ENCODE measurements at places on chromosomes 11 and 22.

DNA sequence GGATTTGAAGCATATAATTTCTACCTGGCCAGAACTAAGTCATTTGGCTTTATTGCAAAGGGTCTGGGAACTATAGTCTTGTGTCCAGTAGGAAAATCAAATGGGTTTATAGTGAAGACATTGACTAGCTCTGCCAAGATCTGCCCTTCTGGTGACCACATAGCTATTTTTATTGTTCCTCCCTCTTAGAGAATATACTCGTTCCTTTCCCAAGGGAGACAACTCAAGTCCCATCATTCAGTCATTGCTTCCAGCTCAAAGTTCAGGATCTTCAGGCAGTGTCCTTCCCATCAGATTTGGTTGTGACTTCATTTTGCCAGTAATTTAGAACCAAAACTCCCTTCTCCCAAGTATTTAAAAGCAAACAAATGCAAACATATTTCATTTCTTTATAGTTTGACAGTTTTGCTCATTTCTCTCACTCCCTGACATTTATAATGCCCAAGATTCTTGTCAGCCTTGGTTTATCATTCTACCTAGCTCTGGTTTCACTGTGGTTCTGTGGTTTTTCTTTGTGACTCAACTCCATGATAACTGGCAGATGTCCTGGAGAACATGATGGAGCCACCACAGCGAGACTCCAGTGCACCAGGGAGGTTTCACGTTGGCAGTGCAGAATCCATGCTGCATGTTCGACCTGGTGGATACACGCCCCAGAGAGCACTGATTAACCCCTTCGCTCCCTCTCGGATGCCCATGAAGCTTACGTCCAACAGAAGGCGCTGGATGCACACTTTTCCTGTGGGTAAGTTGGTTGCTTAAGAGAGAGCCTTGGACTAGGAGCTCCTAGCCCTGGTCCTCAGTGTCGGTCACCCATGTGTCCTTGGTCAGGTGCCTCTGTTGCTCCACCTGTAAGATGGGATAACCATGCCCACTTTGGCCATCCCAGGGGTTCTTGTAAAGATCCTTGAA, 64.9 kb downstream of the DEPDC5 start:
- H3K27me3 ChIP-seq, result no peaks in the 10 kb centered on the region
- no peaks in the 10 kb centered on the region for H3K4me1 ChIP-seq
- peaks cover 45% of the 10 kb centered on the region for H3K36me3 ChIP-seq

GRCh38 chr22:17824457-17824856, 50.2 kb upstream of the BID start:
- no peaks in the 10 kb centered on the region for H3K27me3 ChIP-seq
- no peak for DNase-seq
- no peaks in the 10 kb centered on the region for H3K4me1 ChIP-seq
- H3K36me3 ChIP-seq, result peaks cover 7% of the 10 kb centered on the region

DNA sequence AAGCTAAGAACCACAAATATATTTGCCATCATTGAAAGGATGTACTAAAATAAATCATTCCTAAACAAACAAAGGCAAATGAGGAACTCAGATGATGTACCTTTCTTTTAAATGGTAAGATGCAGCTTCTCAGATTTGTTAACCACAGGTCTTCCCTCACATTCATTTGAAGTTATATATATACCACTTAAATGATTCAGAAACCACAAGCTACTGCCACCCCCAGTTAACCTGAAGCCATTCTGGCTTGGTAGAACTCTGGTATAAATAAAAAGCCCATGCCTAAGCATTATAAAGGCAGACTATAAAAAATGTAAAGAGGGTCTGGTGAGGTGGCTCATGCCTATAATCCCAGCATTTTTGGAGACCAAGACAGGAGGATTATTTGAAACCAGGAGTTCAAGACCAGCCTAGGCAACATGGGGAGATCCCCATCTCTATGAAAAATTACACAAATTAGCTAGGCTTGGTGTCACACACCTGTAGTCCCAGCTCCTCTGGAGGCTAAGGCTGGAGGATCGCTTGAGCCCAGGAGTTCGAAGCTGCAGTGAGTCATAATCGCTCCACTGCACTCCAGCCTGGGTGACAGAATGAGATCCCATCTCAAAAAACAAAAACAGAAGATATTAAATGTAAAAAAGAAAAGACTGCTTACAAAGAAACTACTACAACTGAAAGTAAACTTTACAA, 1185.3 kb downstream of the JRKL start:
- DNase-seq, result no peak
- H3K27me3 ChIP-seq, result no peaks in the 10 kb centered on the region
- H3K36me3 ChIP-seq, result no peaks in the 10 kb centered on the region
- H3K27ac ChIP-seq, result no peak overlapping the region
- no peaks in the 10 kb centered on the region for H3K4me1 ChIP-seq

GRCh38 chr11:13290221-13290980, 12.8 kb downstream of the BMAL1 start:
- no peaks in the 10 kb centered on the region for H3K36me3 ChIP-seq
- H3K27me3 ChIP-seq, result peaks cover 23% of the 10 kb centered on the region
- DNase-seq, result no peak
- H3K27ac ChIP-seq, result no peak overlapping the region
- H3K4me3 ChIP-seq, result no peak overlapping the region
- no peaks in the 10 kb centered on the region for H3K4me1 ChIP-seq

GRCh38 chr11:126378763-126379162, 23.3 kb downstream of the ST3GAL4 start:
- peaks cover 21% of the 10 kb centered on the region for H3K4me1 ChIP-seq
- H3K4me3 ChIP-seq, result no peak overlapping the region
- no peak for DNase-seq
- H3K27me3 ChIP-seq, result no peaks in the 10 kb centered on the region
- no peak overlapping the region for H3K27ac ChIP-seq

DNA sequence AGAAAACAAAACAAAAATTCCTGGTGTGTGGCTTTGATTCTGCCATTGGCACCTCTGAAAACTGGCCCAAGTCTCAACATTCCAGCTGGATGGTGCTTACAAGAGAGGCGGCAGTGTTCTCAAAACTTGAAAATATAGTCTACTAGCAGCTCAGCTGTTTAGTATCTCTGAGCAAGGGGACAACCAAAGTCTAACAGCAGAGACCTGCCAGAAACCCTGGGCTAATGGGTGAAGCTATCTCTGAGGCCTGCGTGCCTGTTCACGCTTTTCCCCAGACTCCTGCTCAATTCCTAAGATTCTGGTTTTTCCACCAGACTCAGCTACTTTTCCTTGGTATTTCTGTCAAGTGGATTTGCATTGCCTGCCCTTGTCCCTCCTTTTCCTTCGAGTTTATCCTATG, 17.9 kb downstream of the TMEM218 start:
- no peak overlapping the region for H3K27ac ChIP-seq
- peaks cover 11% of the 10 kb centered on the region for H3K4me1 ChIP-seq
- no peaks in the 10 kb centered on the region for H3K27me3 ChIP-seq
- no peak for DNase-seq
- peaks cover 9% of the 10 kb centered on the region for H3K36me3 ChIP-seq
- H3K4me3 ChIP-seq, result no peak overlapping the region

DNA sequence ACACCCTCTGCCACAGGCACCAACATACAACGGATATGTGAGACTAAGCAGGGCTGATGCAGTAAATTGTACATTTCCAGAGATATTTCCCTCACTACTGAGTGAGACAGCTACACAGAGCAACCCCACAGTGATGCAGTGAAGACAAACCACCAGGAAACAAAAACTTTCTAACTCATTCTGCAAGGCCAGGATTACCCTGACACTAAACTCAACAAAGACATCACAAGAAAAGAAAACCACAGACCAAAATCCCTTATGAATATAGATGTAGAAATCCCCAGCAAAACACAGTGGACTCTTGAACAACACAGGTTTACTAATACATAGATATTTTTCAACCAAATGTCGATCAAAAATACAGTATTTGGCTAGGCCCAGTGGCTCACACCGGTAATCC, 1.5 kb upstream of the SLC7A4 start:
- peaks cover 32% of the 10 kb centered on the region for H3K4me1 ChIP-seq
- DNase-seq, result no peak
- peak overlapping the region; percentile 24 for H3K27ac ChIP-seq
- peaks cover 6% of the 10 kb centered on the region for H3K27me3 ChIP-seq
- H3K36me3 ChIP-seq, result no peaks in the 10 kb centered on the region

DNA sequence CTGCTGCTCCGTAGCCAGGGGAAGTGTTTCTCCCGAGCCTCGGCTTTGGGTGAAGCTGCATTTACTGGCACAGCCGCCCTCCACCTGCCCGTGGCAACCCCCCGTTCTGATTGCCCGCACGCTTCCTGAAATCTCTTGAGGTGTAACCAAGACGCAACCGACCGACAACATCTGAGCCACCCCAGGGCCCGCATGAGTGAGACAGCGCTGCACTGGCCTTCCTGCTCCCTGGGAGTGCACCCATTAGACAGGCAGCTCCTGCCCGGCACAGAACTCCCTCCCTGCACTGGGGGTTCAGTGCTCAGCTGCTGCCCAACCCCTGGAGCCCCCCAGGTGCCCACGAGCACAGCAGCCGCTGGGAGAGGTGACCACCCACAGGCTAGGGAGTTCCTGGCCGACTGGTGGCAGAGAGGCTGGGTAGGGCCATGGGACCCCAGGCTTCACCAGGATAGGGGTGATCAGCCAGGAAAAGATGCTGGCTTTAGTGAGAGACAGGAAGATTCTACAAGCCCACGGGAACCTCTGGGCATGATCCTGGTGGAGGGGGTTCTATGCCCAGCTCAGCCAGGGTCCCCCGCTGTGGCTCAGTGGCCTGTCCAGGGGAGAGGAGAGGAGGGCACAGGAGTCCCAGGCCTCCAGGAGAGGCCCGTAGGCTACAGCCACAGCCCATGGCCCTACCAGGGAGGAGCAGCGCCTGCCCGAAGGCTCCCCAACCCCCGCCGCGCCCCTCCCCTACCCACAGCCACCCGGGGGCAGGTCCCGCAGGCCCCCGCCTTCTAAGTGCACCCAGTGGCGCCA, 14.6 kb downstream of the PLXNB2 start:
- H3K4me3 ChIP-seq, result peak overlapping the region; percentile 59
- H3K27me3 ChIP-seq, result no peaks in the 10 kb centered on the region

- H3K4me3 ChIP-seq, result no peak overlapping the region
- DNase-seq, result peak; percentile 42
Measured at GRCh38 chr11:72430741-72431570, 3.4 kb downstream of the CLPB start.

- H3K4me3 ChIP-seq, result no peak overlapping the region
- DNase-seq, result no peak
- H3K4me1 ChIP-seq, result peaks cover 2% of the 10 kb centered on the region
- H3K36me3 ChIP-seq, result no peaks in the 10 kb centered on the region
Measured at GRCh38 chr11:14364322-14364721, 5.3 kb upstream of the RRAS2 start.

GRCh38 chr22:46156031-46156430, 5.7 kb downstream of the PPARA start:
- H3K36me3 ChIP-seq, result peaks cover 5% of the 10 kb centered on the region

DNA sequence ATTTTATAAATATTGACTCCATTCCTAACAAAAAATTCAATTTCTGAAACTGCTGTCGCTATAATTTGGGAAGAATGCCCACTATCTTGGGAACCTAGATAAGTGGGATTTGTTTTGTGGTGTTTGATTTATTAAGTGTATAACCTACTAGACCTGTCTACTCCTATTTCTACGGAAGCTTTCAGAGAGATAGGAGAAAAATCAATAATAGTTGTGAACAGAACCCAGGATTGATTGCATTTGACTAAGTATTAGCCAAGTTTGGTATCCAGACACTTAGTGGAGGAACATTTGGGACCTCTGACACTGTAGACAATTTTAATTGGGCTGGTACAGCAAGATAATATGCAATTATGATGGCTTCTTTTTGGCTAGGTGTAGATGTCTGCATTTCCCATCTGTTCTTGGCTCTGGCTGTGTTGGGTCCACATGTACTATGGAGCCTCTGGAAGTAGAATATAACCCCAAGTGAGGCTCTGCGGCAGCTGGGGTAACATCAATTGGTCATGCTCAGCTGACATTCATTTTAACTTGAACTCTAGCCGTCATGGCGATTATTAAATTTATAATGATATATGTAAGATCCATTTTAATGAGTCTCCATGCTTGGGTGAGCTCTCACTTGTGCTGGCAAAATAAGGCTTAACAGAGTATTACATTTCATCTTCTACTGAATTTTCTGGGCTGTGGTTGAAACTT, 111.5 kb upstream of the E2F8 start:
- H3K36me3 ChIP-seq, result no peaks in the 10 kb centered on the region
- H3K4me3 ChIP-seq, result no peak overlapping the region
- no peaks in the 10 kb centered on the region for H3K4me1 ChIP-seq
- H3K27me3 ChIP-seq, result peaks cover 91% of the 10 kb centered on the region
- H3K27ac ChIP-seq, result no peak overlapping the region

GRCh38 chr11:126419801-126420697, 64.6 kb downstream of the ST3GAL4 start:
- no peak for DNase-seq
- H3K27me3 ChIP-seq, result no peaks in the 10 kb centered on the region
- peak overlapping the region; percentile 64 for H3K27ac ChIP-seq
- H3K4me1 ChIP-seq, result peaks cover 6% of the 10 kb centered on the region
- H3K4me3 ChIP-seq, result no peak overlapping the region
- H3K36me3 ChIP-seq, result no peaks in the 10 kb centered on the region

- H3K4me3 ChIP-seq, result no peak overlapping the region
- H3K27ac ChIP-seq, result no peak overlapping the region
- no peak for DNase-seq
Measured at GRCh38 chr11:134196756-134197155, 27.0 kb downstream of the NCAPD3 start.

DNA sequence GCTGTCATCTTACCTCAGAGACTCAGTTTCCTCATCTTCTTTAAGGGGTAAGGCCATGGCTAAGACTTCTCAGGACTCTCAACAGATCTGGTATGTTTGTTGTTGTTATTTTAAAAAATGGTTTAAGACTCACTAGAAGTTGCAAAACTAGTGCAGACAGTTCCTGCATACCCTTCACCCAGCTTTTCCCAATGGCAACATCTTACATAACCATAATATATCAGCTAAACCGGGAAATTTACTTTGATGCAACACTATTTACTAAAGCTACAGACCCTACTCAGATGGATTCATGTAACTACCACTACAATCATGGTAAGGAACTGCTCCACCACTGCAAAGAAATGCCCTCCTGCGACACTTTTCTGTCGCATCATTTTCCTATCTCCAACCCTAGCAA, 20.4 kb downstream of the LGR4 start:
- no peaks in the 10 kb centered on the region for H3K27me3 ChIP-seq
- no peak overlapping the region for H3K4me3 ChIP-seq
- no peak overlapping the region for H3K27ac ChIP-seq
- no peaks in the 10 kb centered on the region for H3K36me3 ChIP-seq
- no peak for DNase-seq

DNA sequence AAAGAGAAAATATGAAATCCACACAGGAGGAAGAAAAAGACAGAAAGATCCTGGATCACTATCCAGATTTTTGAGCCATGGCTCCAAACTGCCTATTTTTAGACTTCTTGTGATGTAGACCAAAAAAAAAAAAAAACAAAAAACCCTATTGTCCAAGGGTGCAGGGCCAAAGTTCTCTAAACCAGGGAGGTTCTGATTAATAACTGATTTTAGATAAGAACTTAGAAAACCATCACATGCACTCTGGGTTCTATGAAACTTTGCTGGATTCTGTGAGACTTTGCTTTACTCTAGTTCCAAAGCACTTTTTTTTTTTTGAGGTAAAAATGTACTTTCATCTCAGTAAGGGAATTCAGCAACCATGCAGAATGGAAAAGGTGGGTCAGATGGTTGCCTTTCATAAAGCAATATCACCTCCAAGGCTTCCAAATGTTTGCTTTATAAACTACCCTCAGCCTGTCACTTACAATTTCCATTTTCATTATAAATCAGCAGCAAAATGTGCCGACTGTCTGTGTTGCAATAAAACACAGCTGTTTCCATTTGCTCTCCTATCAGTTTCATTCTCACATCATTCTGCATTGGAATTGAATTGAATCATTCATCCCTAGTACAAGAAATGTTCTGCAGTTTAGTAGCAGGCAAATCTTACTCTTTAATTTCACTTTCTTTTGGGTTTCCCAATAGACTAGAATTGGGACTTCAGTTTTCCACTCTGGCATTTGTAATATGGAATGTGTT, 1584.3 kb upstream of the RAG2 start:
- H3K4me3 ChIP-seq, result no peak overlapping the region
- no peak for DNase-seq
- peaks cover 20% of the 10 kb centered on the region for H3K4me1 ChIP-seq

Measured in mesothelial cell of epicardium (in vitro differentiated cells).